ENCODE measurements at places on chromosomes 4 and X.

GRCh38 chrX:42096265-42096920, 173.0 kb upstream of the CASK start:
- no peak for DNase-seq

DNA sequence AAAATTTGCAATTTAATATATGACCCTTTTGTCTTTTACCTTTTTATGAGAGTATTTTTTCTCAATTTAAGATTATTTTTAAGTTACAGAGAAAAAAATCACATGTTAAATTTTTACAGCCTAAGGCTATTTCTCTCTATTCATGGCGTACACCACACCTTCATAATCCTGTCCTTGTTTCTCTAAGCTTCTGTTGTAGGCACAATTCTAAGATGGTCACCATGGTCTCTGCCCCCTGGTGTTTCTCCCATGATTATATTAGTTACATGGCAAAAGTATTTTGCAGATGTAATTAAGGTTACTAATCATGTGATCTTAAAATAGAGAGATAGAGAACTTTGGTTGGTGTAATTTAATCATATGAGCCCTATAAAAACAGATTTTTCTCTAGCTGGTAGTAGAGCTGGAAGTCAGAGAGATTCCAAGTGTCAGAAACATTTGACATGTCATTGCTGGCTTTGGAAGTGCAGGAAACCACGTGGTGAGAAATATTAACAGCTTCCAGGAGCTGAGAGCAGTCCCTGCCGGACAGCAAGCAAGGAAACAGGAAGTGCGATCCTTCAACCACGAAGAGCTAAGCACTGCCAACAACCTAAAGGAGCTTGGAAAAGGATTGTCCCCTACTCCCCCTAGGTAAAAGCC, 89.8 kb downstream of the EIF4E start:
- no peak for DNase-seq

- no peak for DNase-seq
Observed at GRCh38 chr4:41977709-41978108, 3.8 kb upstream of the DCAF4L1 start.

DNA sequence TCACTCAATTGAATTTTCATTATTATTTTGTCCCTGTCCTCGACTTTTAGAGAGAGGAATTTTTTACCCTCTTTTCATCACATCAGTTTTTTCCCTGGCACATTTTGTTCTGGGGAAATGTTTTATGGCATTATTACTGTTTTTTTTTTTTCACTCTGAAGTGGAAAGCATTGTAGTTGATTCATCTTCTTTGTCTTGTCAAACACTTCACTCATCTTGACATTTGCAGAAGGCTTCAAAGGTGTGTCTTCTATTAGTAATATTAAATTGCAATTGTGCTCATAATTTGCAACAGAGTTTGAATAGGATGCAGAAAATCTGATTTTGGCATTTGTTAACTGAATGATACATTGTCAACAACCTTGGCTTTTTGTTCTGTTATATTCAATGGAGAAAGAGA, 545.4 kb upstream of the ARX start:
- DNase-seq: no peak

- DNase-seq: no peak
Observed at GRCh38 chrX:70808942-70809940, 99.3 kb downstream of the TEX11 start.

GRCh38 chrX:111365770-111366325, 46.1 kb downstream of the DCX start:
- no peak for DNase-seq

DNA sequence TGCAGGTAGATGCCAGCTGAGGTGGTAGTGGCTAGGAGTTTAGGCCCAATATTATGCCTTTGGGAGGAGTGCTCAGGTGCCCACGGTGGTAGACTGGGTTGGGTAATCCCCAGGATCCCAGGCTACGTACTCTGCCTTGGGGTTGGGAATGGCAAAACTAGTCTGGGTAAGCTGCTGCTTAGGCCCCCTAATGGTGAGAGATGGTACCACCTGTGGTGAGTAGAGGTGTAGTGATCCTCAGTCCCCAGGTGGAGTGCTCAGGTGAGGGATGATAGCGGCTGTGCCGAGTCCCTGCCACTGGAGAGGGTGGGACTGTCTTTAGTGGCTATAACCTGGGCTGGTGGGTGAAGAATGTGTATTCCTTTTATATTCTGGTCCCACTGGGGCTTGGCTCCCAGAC, 75.2 kb downstream of the IL1RAPL2 start:
- DNase-seq: no peak

- no peak for DNase-seq
Observed at GRCh38 chrX:143581240-143581639, 54.7 kb downstream of the SLITRK4 start.

DNA sequence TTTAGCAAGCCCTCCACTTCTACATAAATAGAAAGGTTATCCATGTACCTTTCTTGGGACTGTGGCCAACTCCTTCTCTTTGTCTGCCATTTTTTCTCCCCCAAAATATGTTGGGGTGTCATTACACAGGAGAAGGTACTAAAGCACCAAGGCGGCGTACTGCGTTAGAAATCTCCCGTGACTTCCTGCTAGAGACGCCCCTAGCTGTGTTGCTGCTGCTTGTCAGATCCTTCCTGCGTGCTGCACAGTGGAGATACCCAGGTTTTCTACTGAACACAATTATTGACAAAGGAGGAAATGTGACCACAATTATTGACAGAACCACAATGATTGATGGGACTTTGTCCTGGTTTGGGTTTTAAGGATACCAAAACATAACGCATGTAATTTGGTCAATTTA, 97.7 kb downstream of the EFHC2 start:
- DNase-seq: no peak

- no peak for DNase-seq
Observed at GRCh38 chr4:85826060-85826678, 351.2 kb downstream of the ARHGAP24 start.

DNA sequence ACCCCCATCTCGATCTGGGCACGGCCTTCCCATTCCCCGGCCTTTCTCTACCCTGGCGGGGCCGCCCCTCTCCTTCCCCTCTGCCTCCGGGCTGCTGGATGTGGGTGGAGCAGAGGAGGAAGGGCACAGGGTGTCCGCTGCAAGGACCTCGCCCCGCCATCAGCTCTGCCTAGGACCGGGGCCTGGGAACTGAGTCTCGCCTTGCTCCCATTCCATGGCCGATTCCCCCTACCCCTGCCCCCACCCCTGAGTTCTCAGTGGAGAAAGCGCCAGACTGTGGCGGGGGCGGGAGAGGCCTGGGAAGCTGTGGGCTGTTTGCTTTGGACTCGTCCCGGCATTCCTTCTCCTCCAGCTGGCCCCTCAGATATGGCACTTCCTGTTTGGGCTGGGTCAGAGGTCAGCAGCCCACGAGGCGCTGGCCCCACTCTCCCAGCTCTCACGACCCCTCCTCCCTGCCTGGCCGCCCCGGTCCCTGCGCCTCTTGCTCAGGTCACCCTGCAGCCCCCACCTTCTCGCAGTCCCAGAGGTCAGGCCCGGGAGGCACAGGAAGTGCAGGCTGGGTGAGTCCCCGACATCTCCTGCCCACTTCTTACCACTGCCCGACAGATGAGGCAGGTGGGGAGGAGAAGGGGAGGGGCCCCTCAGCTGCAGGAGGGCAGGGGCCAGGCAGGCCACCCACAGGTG, 6.4 kb upstream of the BGN start:
- no peak for DNase-seq

GRCh38 chr4:24836661-24837242, 41.4 kb downstream of the SOD3 start:
- no peak for DNase-seq

DNA sequence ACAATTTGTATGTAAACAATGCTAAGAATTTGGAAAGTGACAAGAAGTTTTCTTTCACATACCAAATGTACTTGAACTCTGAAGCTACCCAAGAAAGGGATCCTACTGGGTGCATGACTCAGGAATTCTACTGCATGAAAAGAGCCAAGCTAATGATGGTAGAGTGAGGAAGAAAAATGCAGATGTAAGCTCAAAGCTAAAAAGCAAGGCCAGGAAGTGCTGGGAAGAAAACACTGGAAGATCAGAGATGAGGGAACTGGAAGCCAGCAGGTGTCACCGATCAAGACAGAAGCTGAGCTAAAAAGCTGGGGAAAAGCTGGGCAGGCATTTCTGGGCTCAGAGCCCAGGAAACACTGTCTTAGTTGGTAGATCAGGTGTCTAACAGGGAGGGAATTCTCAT, 449.1 kb downstream of the NKX6-1 start:
- no peak for DNase-seq

DNA sequence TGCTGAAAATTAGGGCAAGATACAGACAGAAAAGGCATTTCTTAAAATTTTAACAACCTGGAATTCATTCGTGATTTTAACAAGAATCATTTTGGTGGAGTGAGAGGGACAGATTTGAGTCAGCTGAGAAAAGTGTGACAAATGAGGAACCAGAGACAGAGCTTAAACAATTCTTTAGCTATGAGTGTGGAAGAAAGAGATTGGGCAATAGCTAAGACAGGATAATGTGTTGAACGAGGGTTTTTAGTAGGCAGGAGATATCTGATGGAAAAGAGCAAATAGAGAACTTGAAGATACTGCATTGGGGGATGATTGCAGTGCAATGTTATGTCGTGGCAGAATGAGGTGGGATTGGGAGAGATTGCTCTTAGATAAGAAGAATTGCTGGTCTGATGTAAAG, 164.2 kb upstream of the SPRY1 start:
- no peak for DNase-seq

All from stimulated activated CD4-positive, alpha-beta T cell treated with anti-CD3 and anti-CD28 coated beads, TNF-alpha, amount 100 ng/mL, for 4 hours (primary cell).